CD4-positive, alpha-beta T cell treated with Interleukin-17A for 4 hours (primary cell): ENCODE measurements at places on chromosomes 16 and 17.

GRCh38 chr17:1229349-1229899 is 40.8 kb upstream of the BHLHA9 start:
- DNase-seq, result peak; percentile 53

GRCh38 chr17:63250830-63251229 is 195.3 kb downstream of the CYB561 start:
- DNase-seq, result no peak

DNA sequence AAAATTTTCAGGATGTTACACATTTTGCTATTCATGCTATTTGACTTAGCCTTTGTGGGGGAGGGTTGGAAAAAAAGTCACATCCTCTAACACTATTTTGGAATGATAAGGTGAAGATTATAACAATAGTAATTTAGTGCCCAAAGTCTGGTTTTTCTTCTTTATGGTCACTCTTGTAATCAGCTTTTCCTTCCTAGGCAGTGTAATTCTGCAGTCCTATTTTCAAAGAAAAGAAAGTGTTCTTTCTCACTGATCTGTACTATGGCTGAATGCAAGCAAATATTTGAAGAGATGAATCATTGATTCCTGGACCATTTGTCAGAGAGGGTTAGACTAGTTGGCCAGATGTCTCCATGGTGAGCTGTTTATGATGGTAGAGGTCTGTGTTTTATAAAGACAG is 8.4 kb downstream of the RSPRY1 start:
- DNase-seq, result no peak

- no peak for DNase-seq
These were observed 7.1 kb downstream of the TEKT3 start for GRCh38 chr17:15334266-15334665.

- DNase-seq, result peak; percentile 40
These were observed 477 bp downstream of the CFAP20 start for GRCh38 chr16:58128711-58129096.

- DNase-seq, result no peak
These were observed 33.6 kb upstream of the CPPED1 start for GRCh38 chr16:12837291-12837690.

DNA sequence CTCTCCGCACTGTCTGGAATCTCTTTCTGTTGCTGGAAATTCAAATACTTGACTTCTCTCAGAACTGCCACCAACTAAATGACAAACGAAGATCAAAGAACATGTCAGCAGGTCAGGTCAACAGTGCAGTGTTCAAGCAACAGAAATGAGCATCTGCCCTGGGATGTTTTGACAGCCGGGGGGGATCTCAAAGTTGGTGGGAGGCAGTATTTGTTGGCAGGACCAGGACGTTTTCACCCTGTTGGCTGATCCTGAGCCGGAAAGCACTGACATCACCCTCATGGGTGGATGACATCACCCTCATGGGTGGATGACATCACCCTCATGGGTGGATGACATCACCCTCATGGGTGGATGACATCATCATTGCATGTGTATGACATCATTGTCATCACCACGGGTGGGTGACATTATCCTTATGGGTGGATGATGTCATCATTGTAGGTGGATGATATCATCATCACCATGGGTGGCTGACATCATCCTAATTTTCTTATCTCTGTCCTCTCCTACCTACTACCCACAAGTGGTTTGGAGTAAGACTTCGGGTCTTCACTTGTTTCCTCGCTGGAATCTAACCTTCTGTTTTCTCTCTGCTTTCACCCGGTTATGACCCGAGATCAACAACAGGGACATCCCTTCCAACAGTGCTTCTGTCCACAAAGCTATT is 18.9 kb downstream of the DNAH17 start:
- DNase-seq, result no peak

GRCh38 chr17:46072998-46073397 is 73.9 kb downstream of the STH start:
- no peak for DNase-seq

DNA sequence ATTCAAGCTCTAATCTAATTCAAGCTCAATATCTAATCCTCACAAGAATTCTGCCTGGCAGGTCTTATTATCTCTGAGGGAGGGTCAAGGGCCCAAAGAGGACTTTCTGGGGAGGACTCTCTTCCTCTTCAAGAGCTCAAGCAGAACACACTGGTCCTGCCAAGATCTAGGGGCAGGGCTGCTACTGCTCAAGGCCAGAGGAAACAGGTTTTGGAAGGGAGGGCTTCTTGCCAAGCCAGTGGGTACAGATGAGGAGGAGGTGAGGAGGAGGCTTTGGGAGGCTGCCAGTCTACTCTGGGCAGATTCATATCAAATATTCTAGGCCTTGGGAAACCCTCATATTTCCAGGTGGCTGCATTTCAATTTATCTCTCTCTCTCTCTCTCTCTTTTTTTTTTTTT is 51.8 kb upstream of the IL34 start:
- no peak for DNase-seq

GRCh38 chr17:17693253-17694168 is 12.3 kb downstream of the RAI1 start:
- no peak for DNase-seq

DNA sequence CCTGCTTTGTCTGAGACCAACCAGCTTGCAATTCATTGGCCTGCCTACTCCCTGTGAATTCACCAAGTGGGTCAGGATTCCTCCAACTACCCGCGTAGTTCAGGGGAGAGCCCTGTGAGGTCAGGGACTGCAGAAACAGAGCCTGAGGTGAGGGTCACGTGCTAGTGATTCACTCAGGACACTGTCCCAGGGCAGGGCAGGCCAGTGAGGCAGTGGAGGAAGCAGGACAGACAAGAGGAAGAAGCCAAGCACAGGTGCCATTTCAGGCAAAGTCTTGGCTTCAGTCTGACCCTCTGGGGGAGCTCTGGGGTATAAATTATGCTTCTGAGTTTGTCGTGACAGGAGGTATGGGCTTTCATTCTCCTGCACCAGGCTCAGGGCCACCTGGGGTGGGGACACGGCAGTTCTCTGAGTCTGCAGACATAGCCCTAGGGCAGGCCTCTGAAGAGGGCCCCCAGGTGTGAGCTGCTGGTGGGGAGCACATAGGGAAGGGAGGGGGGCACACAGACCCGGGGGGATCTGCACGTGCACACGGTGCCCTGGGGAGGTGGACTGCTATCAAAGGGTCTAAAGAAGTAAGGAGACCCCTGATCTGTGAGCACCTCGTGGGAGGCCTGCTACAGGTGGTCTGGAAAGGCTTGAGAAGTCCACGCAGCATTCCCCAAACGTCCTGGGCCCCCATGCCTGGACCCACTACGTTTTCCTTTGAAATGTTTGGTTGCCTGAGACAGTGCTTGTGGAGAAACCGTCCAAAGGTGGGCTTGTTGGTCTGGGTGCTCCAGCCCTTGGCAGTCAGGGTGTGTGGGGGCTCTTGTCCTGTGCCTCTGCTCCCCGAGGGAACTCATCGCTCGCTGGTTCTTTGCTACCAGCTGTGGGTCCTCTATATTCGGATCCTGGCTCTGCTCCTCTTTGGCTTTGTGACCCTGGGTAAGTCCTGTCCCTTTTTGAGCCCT is 46.4 kb downstream of the NKD1 start:
- no peak for DNase-seq
